ENCODE measurements at places on chromosomes 6 and 20.

- DNase-seq: no peak
Observed at GRCh38 chr6:44289726-44290260, 19.5 kb downstream of the TMEM151B start.

DNA sequence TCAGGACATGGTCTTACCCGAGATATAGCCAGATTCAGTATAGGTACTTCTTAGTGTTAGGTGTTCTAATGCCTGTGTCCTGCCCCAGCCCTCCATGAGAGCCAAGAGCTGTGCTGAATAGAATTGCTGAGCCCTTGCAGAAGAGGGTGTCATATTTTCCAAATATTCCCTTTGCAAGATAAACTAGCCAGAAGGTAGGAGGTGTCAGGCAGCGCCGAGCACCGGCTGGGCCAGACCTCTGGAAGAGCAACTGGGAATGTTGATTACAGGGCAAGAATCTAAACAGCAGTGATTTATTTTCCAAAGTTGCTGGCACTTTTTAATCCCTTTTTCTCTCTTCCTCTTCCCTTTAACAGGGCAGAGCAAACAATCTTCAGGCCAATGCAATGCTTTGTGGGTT is 37.1 kb upstream of the EZR start:
- no peak for DNase-seq

GRCh38 chr6:31040801-31041200 is 30.5 kb downstream of the MUC22 start:
- no peak for DNase-seq

GRCh38 chr6:35236223-35236622 is 22.5 kb downstream of the SCUBE3 start:
- DNase-seq: no peak

DNA sequence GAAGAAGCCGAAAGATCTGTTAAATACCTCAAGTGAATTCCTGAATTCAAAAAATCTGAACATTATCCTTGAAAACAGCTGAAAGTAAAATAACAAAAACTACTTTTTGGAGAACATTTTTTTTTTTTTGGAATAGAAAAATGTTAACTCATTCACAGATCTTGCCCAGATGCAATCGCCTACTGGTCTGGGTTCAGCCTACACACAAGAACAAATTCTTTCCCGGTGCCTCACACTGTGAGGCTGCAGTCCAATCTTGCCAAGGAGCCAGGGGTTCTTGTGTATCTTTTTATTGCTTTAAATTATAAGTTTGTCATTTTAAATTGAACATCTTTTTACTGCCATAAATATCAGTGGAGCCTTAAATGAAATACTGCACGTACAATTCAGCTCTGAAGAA is 41.2 kb upstream of the TMEM200A start:
- DNase-seq: no peak

DNA sequence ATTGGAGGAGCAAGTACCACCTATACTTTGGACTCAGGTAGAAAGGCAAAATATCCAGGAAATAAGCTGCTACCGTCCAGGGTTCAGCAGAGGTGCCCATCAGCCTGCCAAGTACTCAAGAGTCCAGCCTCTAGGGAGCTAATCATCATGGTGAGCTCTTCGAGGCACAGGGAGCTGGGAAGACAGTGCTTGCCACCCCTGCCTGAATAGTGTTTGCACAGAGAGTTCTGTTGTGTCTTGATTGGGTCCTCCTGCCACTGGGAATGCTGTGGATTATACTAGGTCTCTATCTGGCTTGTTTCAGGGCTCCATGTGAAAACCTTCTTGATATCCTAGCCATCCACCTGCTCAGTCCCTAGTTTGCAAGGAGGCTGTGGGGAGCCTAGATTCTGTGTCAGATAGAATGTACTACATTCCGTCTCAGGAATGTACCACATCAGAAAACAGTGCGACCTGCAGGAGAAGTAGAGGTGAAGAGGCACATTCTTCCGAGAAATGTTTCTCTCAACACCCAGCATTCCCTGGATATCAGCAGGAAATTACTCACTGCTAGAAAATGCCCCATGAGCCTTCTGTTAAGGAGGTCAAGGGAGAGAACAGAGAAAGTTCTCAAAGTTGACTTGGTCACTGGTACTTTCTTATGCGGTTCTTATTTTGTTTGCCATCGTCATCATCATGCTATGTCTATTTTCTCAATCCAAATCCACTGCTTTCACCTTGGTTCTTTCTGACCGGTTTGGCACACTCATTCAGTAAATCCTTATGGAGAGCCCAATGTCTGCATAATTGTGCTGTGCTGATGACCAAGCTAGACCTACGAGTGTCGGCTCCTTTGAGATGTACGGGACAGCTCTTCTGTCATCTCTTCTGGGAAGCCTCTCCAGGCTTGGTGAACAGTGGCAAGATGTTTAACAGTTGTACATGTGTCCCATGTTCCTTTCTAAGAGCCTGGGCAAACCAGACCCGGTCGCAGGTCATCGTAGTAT is 30.7 kb downstream of the PTPN1 start:
- DNase-seq: peak; percentile 96

Data from ACHN (cell line).